ENCODE measurements at places on chromosomes 3 and 15. TPM values are rescaled to one million over a fixed set of nuclear protein-coding genes. Genes with fewer than 3 reads are reported as not detected.

GOLGA8G gene
- not detected for total RNA-seq

UCN2 gene
- total RNA-seq = 0.81 TPM

UBAP1L gene
- total RNA-seq = 1.4 TPM

CLEC3B gene
- not detected for total RNA-seq

GOLGA8F gene
- total RNA-seq = not detected

MKRN3 gene
- 1.8 TPM for total RNA-seq

EXD1 gene
- not detected for total RNA-seq

- no peak for DNase-seq
Measured at GRCh38 chr15:39781147-39781966, 1.3 kb downstream of the FSIP1 start.

- no peak for DNase-seq
Measured at GRCh38 chr15:64851503-64851840, 9.8 kb downstream of the PLEKHO2 start.

DNA sequence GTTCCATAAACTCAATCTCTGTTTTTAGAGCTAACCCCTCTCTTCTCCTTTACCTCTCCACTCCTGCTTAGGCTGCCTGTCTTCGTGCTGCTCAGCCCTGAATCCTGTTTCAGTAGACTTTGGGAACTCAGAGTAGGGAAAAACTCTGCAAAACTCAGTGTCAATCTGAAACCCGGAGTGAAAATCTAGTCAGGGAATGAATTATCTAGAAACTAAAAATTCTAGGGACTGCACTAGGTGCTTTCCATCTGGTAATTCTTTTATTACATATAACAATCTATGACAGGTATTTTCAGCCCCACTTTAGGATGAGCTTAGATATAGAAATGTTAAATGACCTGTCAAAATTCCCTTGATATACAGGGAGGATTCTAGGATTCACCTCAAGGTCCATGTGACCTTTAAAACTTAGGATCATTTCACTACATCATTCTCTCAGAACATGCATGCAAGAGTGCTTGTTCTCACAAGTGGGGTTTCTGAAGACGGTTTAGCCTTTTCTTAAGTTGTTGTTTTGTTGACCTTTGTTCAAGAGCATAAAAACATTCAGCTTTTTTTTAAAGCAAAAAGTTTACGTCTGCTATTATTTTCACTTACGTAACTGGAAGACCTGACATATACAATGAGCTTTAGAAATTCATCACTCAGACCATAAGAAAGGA lies 108.2 kb upstream of the MBNL1 start:
- no peak for DNase-seq

DNA sequence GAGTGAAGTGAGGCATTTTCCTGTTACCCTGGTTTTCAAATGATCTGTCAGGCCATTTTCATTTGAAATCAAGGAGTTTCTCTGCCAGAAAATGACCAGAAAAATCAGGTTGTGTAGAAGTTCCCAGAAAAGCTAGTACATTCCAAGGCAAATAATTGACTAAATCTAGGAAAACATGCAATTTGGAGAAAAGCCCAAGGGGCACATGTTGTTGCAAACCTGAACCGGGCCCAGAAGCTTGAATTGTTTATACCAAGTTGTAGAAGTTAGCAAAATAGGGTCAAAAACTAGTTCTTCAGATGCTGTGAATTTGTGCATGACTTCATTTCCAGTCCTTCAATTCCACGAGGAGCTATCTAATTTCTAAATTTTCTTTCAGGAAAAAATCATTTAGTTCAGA lies 31.0 kb downstream of the TRIM42 start:
- no peak for DNase-seq

DNA sequence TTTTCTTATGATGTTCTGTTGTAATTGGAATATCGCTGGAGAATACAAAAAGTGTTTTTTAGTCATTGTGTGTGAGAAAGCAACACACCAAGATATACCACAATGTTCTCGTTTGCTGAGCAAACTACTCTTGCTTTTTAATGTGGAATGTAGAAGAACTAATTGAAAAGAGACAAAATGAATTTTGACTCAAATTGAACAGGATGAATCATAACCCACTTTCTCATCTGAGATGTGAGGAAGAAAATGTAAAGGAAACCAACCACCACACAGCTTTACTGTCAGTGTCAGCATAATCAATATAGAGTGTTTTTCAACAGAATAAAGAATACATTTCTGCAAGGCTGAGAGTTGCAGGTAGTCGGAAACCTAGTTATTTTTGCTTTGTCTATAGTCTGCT lies 448.8 kb upstream of the TPRG1 start:
- no peak for DNase-seq

GRCh38 chr15:60752973-60753720 lies 274.2 kb upstream of the ICE2 start:
- no peak for DNase-seq

DNA sequence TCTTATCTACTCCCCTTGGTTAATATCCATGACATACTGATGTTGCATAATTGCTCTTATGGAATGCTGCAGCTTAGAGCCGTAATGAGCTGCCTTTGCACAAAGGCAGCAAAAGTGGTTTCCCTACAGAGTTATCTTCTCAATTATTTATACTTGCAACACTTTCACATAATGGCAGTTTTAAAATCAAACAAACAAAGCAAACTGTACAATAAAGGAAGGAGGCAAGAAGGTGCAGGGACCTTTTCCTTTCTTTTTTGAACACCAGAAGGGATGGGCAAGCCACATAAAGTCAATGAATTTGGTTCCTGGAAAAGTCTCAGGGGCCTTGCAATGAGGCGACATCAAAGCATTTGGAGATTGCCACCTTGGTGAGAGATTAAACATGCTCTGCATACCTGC lies 188.0 kb downstream of the MEIS2 start:
- DNase-seq = no peak

GRCh38 chr3:151911462-151911861 lies 38.0 kb downstream of the SUCNR1 start:
- no peak for DNase-seq

DNA sequence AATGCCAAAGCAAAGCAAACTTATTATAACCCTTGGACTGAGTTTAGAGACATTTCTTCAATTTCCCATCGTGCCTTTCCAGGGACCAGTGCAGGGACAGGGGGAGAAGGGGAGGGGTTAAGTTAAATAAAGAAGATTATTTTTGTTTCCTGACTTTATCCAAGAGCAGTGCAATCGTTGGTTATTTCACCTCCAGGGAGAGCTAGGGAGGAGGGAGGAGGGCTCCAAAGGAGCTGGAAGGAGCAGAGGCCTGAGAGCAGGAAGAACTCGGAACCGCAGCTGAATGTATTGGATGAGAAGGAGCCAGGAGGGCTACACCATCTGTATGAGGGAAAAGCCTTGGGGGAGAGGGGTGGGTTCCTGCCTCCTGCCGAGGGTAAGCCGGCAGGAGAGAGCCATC lies 20.7 kb downstream of the HAPLN3 start:
- DNase-seq = no peak

DNA sequence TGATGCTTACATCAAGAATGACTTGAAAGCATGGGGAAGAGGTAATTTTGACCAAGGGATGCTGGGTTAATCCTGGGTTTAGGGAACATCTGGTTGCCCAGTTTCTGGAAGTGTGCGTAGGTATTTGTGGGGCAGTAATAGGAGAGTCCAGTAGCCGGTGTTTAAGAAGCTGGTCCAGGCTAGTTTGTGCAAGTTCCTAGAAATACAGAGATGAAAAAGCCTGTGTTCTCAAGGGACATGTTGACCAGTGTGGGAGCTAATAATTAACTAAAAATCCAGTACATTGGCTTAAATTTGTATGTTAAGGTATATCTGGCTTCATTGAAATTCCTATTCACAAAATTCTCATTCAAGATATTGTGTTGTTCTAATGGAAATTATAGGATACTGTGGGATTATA lies 51.2 kb downstream of the UBE2E2 start:
- no peak for DNase-seq

DNA sequence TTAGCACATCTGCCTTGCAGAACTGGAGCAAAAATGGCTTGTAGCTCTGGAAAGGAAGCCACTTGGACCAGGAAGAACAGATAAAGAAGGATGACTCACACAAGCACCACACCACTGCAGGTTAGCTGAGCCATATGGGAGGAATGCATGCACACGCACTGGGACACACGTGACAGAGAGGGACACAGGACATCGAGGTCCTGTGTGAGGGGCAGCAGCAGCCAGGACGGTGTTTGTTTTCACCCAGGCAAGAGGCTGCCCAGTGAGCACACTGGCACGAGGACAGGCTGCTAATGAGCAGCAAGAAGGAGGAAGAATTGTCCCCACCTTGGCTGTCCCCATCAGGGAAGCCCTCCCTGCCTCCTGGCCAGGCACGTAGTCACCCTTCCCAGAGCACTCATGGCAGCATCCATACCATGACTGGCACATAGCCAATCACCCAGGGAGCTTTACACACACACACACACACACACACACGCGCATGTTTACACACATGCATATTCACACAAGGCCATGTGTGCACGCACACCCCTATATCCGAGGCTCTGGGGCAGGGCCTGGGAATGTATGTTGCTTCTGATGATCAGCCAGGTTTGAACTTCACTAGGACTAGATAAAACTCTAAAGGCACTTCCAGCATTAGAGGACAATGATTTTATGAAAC lies 24.0 kb upstream of the SPTBN5 start:
- DNase-seq = peak; percentile 85

- DNase-seq = no peak
Measured at GRCh38 chr3:54121414-54122323, 683 bp upstream of the CACNA2D3 start.

DNA sequence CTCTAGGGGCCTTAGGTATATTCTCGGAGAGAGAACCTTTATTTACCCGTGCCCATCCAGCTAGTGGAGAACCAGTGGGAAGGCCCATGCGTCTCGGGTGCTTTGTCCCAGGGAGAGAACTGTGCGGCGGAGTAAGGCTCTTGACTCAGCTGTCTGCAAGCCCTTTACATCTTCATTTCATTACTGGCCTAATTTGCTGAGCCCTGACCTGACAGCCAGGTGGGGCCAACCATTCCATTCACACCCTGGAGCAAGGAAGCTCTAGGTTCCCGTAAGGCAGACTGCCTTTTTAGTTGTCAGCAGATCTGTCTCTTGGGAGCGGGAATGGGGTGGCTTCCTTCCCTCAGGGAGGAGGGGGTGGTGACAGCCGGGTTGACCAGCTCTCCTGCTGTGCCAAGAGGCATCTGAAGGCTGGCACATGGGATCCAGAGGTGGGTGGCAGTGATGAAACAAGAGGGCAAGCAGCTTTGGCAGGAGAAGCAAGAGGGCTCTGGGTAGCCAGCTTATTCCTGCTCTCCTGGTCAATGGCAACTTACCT lies 36.4 kb downstream of the SV2B start:
- no peak for DNase-seq

DNA sequence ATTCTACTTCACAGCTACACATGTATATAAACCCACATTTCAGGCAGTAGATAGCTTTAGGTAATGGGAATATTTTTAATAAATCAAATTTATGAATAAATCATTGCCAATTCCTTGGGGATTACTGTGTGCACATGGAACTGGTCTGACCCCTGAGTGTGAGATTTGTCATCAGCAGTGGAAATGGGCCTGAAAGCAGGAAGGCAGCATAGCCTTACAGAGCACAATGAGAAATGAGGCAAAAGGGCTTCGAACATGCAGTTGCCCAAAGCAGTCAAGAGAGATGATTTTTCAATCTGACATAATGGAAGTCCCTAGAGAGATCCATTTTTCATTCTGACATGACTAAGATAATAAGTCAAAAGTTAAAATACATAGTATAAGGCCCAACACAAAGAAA lies 599.2 kb downstream of the TUSC7 start:
- no peak for DNase-seq

DNA sequence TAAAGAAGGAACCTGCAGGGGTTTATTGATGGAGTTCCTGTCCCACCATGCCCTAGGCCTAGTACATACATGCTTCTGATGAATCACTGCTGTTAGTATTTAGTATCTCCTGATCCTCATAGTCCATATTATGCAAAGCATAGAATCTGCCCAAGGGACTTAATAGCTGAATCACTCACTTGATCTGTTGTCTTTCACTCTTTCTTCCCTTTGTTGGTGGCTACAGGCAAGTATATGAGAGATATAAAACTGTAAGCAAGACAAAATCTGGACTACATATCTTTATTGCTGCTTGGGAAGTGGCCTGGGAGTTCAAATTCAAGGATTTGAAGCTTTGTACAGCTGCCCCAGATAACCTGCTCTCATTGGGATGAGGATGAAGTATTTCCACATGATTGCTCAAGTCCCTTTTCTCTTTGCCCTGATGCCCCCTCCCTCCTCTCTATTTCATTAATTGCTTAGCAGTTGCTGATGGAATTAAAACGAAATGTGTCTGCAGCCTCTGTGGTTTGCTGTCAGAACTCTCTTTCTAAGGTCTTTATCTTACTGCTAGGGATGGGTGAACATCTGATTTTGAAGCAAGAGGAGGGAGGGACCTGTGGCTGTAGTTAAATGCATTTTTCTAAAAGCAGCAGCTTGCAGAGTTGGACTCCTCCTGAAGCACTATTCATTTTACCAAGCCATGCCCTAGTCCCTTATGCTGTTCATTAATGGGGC lies 114.1 kb downstream of the ZNF609 start:
- peak; percentile 24 for DNase-seq

- peak; percentile 89 for DNase-seq
Measured at GRCh38 chr3:58177747-58178527, 32.8 kb downstream of the DNASE1L3 start.

DNA sequence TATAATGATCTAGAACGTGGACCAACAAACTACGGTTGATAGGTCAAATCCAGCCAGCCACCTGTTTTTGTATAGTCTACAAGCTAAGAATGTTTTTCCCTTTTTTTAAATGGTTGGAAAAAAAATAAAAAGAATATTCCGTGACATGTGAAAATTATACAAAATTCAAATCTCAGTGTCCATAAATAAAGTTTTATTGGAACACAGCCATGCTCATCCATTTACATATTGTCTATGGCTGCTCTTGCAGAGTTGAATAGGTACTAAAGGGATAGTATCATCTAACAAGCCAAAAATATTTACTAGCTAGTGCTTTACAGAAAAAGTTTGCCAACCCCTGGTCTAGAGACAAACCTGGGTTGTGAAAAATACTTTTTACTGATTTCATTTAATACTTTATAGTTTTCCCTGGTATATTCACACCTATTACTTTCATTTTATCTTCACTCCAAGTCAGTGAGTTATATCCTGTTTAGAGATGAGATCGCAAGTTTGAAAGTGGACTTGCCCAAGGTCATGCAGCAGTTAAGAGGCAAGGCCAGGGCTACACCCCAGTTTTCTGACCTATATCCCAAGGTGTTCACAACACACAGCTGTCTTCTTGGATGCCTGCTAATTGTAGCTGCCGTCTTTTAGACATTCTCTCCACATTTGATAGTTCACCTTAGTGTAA lies 58.4 kb downstream of the IGF2BP2 start:
- DNase-seq = no peak

DNA sequence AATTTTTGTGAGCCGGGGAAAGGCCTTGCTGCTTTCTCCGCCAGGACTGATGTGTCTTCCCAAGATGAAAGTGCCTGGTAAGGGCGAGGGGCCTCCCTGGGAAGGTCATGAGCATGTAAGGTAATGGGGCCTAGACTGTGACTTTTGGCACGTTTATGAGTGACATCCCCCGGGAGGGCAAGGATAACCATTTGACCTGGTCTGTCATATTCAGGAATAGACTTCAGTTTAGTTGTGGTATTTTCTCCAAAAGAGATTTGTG lies 631 bp upstream of the CNBP start:
- no peak for DNase-seq
